ENCODE measurements at places on chromosomes 16 and 17. TPM values are rescaled to one million over a fixed set of nuclear protein-coding genes. Genes with fewer than 3 reads are reported as not detected.

GPR142 gene
- total RNA-seq = not detected

RNF227 gene
- total RNA-seq = 5.2 TPM

CES3 gene
- 0.58 TPM for total RNA-seq

DNA sequence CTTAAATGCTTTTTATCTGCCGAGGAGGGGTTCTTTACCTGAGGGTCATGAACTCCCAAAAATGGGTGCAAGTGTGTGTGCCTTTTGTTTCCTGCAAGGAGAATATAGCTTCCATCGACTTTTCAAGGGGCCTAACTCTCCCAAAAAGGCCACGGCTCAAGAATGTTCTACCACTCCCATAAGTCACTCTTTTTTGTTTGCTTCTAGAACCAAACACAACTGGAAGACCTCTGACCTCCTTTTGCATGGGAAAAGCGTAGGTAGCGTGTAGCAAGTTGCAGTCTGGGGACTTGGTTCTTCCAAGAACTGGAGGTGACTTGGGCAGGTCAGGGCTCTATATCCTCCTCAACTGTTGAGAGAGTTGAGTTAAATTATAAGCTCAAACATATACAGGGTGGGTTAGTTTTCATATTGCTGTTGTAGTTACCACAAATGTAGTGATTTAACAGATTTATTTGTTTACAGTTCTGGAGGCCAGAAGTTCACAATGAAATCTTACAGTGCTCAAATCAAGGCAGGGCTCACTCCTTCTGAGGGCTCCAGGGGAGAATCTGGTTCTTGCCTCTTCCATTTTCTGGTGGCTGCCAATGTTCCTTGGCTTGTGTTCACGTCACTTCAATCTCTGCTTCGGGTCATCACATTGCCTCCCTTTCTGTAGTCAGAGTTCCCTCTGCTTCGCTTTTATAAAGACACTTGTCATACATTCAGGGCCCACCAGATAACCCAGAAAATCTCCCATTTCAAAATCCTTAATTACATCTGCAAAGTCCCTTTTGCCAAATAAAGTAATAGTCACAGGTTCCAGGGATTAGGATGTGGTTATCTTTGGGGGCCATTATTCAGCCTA is 1.4 kb downstream of the TMEM97 start:
- DNase-seq = no peak

- no peak for DNase-seq
Observed at GRCh38 chr16:87216148-87216840, 100.9 kb downstream of the C16orf95 start.

DNA sequence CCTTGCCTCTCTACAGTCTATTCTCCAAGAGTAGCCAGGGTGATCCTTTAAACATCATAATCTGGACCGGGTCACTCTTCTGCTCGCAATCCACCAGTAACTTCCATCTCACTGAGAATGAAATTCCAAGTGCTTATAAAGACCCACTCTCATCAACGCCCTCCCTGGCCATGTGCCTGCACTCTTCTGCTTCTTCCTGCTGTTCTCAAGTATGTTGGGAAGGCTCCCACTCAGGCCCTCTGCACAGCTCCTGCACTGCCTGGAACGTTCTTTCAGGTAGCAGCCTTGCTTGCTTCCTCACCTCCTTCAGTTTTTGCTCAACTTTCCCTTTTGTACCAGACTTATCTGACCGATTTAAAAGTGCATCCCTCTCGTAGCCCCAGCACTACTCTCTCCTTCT is 44.4 kb downstream of the BRD7 start:
- DNase-seq = no peak

GRCh38 chr17:57120814-57121213 is 35.8 kb downstream of the AKAP1 start:
- no peak for DNase-seq
